ENCODE measurements at places on chromosomes 3 and 15.

DNA sequence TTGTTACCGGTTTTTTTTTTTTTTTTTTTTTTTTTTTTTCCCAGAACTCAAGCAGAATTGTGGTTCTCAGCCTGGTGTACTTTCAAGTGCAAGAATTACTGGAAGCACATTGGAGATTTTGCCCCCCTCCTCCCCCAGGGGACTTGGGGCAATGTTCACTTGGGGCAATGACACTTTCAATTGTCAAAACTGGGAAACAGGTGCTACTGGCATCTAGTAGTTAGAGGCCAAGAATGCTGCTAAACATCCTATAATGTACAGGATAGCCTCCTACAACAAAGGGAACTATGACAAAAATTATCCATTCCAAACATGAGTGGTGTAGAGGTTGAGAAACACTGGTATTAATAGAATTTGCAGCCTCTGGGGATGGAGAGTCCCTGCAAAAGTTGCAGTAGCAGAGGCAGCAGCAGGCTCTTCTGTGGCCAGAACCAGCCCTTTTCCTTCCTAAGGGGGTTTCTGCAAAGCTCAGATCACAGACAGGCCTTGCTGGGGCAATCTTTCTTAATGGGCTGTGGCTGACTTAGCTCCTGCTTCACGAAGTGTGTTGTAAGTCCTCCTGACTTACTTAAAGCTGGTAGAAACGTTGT lies 144.3 kb upstream of the MRPS22 start:
- no peak for DNase-seq

DNA sequence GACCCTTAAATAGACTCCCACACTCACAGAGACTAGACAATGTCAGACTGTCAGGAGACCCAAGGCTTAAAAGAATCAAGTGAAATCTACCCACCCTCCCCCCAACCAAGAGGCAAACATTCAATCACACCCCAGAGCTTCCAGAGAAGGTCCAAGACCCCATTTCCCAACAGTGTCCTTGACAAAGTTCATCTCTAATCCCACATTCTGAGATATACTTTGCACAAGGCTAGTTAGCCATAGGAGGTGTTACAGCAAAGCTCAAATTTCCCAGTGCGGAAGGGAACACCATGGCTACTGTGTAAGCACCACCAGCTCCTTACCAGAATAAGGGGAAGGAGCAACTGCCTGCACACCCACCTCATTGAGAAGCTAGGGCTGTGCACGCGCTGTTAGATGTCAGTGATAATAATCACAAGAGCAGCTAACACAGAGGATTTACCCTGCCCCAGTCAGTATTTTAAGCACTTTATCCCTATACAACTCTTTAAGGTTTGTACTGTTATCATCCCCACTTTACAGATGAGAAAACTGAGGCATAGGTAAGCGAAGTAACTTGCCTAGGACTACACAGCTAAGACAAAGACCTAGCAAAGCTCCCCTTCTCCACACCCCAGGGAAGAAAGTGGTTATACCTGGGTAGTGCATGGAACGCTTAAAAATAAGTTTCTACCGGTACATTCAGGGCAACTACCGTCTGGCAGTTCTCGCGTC lies 17.3 kb downstream of the SPATA12 start:
- no peak for DNase-seq

DNA sequence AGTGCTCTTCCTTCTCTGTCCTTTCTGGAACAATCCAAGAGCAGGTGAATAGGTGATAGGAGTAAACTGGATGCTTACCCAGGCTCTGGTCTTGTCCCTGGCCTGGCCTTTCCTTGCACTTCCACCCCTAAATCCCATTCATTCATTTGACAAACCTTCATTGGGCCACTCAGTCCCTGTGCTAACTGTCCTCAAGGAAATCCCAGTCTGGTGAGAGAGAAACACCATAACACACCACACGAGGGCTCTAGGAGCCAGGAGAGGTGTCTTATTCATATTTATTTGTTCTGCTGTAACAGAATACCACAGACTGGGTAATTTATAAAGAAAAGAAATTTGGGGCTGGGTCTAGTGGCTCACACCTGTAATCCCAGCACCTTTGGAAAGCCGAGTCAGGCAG lies 22.8 kb downstream of the EFCC1 start:
- no peak for DNase-seq

DNA sequence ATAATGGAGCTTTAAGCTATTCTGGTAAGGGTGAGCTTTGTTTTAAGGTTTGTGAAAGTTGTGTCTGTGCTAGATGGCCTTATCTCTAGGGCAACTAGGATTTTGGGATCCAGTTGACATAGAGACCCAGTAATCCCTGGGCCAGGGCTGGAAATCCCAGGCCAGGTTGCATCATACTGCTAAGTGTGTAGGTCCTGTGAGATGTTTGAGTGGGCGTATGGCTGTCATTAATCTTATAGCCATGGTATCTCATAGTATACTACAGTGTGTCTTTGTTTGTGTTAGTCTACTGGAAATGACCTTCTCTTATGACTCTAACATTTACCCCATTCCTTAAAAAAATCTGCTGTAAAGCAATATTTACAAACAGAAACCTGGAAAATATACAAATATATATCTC lies 151.4 kb downstream of the CACNA2D3 start:
- no peak for DNase-seq

- DNase-seq = no peak
These were observed 89.3 kb downstream of the OXNAD1 start for GRCh38 chr3:16354291-16354690.

- DNase-seq = no peak
These were observed 152.5 kb upstream of the NPHP3 start for GRCh38 chr3:132874701-132875100.

DNA sequence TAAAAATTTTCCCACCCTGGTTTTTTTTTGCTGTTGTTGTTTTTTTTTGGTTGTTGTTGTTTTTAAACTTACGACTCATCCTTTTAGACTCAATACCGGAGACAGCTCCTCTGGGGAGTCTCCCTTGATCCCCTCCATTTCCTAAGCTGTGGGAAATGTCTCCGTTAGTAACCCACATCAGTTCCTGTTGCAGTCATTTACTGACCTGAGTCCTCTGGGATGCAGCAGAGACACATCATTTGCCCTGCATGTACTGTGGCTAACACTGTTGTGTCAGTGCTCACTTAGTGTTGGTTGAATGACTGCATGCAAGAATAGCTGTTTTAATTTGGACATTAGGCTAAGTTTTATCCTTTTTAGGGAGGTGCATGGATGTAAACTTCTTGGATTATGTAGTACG lies 83.8 kb downstream of the MBNL1 start:
- no peak for DNase-seq

DNA sequence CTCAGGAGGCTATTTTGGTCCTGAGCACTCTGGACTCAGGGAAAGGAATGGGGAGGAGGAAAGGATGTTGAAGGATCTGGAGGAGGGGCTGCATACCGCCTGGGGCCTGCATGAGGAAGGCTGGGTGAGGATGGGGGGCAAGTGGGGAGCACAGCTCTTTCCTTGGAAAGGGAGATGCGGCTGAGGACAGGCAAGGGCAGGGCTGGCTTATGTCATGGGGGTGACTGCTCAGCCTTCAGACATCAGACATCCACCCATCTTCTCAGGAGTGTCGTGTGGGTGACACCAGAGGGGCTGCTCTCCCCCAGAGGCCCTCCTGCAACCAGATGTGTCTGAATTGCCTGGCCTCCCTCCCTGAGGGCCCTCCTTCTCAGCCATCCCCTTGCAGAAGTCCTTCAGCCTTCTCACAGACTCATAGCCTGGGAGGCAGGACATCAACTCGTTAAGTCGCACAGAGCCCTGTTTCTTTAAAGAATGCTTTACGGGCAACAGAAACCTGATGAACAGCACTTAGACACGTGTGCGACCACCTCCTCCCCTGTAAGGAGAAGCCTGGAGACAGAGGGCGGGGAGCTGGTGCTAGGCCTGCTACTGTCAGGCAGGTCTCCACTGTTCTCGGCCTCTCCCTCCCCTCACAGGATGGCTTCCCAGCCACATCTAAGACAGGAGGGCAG lies 252.3 kb downstream of the OCA2 start:
- DNase-seq = no peak
